CD4-positive, alpha-beta T cell treated with Interleukin-6 at 100 ng/mL for 8 hours (primary cell): ENCODE measurements at places on chromosomes 11 and 22.

GRCh38 chr22:41256254-41257253, 15.8 kb upstream of the CHADL start:
- no peak for DNase-seq

DNA sequence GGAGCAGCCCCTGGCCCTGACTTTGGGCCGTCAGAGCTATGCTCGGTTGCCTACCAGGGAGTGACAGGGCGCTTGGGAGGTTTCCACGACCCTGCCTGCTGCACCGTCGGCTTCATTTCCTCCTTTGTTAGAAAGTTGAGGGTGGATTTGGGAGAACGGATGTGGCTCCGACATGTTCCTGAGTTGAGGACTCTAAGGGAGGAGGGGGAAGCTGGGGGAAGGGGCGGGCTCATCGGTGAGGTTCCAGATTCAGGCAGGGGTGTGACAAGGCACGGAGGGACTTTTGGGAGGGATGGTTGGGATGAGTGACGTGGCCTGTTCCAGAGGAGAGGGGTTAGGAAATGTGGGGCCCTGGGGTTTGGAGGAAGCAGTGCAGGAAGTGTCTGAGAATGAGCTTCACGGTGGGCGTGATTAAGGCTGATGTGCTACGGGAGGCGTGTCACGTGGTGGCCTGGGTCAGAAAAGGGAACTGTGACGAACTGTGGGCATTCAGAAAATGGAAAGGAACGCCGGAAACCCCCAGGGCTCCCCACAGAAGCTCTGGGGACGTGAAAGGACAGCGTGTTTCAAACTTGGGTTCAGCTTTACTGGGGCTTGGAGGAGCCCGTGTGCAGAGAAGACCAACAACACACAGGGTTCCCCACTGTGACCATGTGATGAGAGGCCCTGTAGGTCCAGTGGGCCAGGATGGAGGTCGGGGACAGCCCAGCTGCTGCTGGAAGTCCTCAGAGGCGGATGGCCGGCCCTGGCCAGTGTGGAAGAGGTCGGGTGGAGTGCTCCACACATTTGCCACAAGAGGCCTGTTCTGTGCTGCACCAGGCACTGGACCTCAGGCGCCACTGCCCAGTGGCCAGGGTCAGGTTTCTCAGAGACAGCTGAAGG, 2.8 kb downstream of the PARVB start:
- DNase-seq, result peak; percentile 62

DNA sequence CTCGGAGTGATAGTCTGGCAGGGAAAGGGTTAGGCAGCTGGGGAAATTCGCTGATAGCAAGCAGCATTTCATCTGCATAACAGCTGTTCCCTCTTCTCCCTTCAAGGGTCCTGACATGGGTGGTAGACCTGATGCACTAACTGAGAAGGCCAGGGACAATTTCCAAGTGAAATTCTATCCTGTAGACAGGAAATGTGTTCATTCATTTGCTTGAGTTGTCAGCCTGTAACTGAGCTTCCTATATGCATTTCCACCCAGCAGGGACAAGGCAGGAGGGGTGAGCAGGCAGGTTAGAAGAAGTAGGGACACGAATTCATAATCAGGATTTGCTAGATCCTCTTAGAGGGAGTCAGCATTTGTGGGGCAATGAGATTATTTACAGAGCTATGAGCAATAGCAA, 154.3 kb upstream of the NCAM1 start:
- no peak for DNase-seq

DNA sequence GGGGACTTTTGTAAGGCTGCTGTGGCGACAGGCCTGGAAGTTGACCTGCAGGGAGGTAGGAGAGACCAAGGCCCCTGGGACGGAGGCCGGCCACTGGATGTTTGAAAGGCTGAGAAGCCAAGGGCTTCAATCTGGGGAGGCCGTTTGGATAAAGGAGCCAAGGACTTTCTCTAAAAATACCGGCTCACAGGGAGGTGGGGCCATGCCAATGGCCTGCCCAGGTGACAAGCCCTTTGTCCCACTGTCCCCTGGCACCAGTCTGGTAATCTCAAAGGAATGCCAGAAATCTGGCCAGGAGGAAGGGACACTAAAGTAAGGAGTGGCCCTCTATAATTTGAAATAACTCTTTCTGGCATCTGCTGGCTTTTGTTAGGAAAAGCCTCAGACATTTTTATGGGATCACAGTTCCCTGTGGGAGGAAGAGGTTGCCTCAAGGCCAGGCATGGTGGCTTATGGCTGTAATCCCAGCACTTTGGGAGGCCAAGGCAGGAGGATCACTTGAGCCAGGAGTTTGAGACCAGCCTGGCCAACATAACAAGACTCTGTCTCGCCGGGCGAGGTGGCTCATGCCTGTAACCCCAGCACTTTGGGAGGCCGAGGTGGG, 1.9 kb upstream of the CHKA start:
- no peak for DNase-seq

DNA sequence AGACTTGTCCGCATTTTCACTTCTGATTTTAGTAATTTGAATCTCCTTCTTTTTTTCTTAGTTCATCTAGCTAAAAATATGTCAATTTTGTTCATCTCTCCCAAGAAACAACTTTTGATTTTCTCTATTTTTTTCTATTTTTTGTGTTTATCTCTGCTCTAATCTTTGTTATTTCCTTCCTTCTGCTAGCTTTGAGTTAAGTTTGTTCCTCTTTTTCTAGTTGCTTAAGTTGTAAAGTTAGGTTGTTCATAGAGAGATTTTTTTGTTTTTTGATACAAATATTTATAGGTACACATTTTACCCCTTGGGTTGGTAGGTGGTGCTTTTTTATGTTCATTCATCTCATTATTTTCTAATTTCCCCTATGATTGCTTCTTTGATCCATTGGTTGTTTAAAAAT, 22.1 kb upstream of the XKR3 start:
- DNase-seq, result no peak

- DNase-seq, result no peak
Measured at GRCh38 chr11:67355023-67355793, 1.9 kb upstream of the POLD4 start.

GRCh38 chr11:13427440-13427839, 35.6 kb downstream of the BTBD10 start:
- DNase-seq, result no peak

- no peak for DNase-seq
Measured at GRCh38 chr11:30392221-30392784, 69.4 kb downstream of the ARL14EP start.

- no peak for DNase-seq
Measured at GRCh38 chr22:45376703-45377102, 36.7 kb downstream of the SMC1B start.

DNA sequence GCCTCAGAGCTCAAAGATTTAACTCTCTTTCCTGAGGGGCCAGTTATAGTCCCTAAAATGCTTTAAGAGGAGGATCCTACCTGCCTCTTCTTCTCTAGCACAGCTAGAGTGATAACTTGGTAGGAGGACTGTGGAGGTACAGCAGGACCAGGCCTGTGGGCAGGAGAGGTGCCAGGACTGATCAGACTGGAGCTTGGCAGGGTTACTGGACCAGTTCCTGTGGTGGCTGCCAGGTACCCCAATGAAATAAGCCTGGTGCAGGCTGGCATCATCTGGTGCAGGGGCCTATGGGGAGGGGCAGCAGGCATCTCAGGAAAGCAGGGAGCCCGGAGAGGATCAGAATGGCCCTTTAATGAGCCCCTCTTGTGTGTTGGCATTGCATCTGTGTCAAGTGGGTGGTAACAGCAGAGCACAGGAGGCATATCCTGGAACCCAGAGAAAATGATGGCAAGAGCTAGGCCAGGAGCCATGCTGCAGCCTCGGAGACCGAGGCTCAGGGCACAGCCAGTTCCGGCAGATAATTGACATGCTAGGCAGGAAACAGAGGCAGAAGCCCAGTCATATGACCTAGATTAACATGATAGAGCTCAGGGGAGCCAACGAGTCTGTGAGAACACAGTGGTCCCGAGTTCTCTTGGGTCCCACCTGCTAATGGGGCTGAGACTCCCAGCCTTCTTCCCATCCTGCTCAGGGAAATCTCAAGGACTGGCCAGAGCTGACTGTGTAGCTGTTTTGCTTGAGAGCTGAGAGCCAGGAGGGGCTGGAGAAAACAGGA, 187.5 kb upstream of the ZBED5 start:
- no peak for DNase-seq

DNA sequence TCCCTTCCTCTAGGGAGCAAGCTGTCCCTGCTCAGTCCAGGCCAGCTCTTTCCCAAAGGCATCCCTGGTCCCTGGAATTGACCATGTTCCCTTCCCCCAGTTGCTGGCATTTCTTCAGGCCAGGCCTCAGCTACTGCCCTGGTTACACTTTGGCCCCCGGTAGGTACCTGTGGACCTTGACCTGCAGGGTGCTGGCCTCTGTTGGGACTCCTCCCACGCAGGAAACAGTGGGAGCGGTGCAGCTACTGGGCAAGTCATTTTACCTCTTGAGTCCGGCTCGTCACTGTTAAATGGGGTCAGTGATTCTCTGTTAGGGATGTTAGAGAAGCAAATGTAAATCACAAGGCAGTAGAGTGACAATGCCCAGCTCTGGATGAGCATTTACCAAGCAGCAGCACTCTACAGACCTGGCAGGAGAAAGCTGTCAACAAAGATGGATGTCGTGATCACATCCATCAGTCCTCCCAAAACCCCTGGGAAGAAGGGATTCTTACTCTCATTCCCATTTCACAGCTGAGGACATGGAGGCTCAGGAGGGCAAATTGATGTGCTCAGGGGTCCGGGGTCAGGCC, 16.9 kb downstream of the MYO7A start:
- no peak for DNase-seq

- no peak for DNase-seq
Measured at GRCh38 chr11:69348414-69349235, 54.7 kb downstream of the MYEOV start.

DNA sequence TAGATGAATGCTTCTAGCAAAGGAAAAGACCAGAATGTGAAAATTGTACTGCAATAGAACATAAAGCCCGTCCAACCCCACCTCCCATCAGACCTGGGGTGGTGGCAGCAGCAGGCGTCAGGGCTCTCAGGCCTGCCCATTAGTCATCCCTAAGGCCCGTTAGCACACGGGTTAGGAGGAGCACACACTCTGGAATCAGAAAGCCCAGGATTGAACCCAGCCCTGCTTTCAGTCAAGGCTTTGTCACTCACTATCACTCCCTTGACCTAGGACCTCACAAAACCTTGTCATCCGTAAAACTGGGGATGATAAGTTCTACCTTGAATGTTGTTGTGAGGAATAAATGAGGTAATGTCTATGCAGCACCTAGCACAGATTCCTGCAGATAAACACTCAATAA, 26.9 kb downstream of the MICAL3 start:
- no peak for DNase-seq

- no peak for DNase-seq
Measured at GRCh38 chr11:43919852-43920597, 22.4 kb upstream of the C11orf96 start.

DNA sequence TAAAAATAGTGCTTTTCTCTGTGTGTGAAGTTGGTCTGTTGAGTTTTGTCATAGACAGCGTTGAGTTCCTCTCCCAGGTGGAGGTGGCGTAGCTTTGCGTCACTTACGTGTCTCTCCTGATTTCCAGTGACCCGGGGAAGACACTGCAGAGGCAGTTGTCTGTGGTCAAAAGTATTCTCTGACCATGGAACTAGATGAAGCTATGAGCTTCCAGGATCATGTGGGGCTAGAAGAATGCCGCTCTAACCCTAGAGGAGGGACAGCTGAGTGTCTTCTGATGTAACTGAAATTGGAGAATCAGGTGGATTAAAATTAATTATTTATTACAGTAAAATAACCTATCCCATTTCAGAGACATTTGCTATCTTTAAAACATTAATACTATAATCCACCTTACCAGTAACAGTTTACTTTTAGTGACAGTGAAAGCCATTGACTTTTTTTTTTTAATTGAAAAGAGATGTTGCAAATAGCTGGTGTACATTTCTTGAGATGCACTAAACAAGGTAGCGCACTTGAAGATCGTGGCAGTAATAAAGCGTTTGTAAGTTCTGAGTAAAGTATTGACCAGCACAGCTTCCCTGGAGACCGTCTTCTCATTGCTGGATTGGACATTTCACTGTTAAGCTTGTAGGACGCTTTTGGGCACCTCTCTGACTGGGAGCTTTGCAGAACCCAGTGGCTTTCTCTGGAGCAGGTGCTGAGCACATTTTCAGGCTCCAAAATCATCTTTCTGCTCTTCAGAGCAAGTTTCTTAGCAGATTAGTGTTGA, 9.7 kb downstream of the CAT start:
- DNase-seq, result no peak

- no peak for DNase-seq
Measured at GRCh38 chr11:64295760-64296159, 4.4 kb upstream of the CATSPERZ start.

GRCh38 chr11:114346709-114347141, 50.5 kb downstream of the NNMT start:
- DNase-seq, result no peak

DNA sequence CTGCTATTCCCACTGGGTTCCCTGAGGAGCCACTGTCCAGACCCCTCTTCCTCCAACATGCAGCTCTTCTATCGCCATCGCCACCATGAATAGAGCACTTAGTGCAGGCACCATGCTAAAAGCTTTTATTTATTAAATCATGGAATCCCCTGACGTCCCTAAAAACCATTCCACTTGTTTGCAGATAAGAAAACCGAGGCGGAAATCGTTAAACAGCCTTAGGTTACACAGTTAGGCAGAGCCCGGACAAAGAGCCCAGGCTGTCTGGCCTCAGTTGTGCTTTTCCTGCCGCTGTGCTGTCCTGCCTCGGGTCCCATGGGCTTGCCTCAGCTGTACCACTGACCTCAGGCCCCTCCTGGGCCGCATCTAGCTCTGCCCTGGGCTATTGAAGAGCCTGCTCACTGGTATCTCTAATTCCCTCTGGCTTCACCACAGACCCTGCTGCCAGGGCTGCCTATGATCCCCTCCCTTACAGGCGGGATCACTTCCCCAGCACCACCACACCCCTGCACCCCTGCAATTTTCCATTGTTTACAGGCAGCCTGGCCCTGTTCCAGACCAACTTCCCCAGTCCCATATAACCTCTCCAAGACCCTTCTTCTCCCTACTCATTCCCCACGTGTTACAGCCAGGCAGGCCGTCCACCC, 13.0 kb upstream of the TUB start:
- no peak for DNase-seq

- no peak for DNase-seq
Measured at GRCh38 chr22:33850724-33851123, 69.6 kb downstream of the LARGE1 start.

DNA sequence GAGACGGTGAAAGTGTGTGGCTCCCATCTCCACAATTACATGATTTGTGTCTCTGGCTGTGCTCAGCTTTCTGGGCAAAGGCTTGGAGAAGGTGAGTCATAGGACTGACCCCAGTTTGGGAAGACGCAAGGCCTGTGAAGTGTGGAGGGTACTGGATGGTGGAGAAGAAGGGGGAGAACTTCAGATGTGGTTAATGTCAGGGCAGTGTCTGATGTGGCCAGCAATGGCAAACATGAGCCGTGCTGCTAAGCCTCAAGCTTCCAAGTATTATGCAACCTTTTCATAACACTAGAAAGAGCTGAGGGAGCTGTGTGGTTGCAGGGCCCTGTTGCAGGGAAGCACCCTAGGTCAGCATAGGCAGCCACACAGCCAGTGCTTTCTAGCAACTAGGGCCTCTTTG, 110.9 kb downstream of the NTM start:
- no peak for DNase-seq
